Activated naive CD8-positive, alpha-beta T cell treated with anti-CD3 and anti-CD28 coated beads for 36 hours (primary cell): ENCODE measurements at places on chromosomes 2 and 18. TPM values are rescaled to one million over a fixed set of nuclear protein-coding genes. Genes with fewer than 3 reads are reported as not detected.
A peak's percentile ranks its signal among the peaks of the same experiment; 100 is the strongest.

- H3K4me3 ChIP-seq: no peak overlapping the region
- no peak overlapping the region for H3K27ac ChIP-seq
- H3K27me3 ChIP-seq: no peaks in the 10 kb centered on the region
- no peak for DNase-seq
Measured at GRCh38 chr2:43054367-43054766, 172.0 kb downstream of the ZFP36L2 start.

DNA sequence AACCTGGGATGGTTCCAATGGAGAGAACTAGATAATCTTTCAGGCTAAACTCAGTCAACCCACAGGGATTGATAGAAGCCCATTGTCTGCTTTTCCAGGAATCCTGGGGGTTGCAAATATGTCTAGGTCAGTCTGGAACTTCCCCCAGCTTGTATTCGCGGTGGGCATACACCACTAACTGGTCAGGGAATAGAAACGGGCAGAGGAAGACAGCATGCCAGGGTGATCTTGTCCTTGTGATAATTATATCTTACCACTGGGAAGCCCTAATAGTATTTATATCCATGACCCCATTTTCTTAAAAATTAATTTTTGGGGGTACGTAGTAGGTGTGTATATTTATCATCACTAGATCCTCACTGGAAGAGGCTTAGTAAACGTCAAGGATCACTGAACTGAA lies 101.9 kb downstream of the SETBP1 start:
- no peaks in the 10 kb centered on the region for H3K36me3 ChIP-seq
- DNase-seq: no peak
- H3K4me3 ChIP-seq: no peak overlapping the region
- H3K27ac ChIP-seq: no peak overlapping the region

DNA sequence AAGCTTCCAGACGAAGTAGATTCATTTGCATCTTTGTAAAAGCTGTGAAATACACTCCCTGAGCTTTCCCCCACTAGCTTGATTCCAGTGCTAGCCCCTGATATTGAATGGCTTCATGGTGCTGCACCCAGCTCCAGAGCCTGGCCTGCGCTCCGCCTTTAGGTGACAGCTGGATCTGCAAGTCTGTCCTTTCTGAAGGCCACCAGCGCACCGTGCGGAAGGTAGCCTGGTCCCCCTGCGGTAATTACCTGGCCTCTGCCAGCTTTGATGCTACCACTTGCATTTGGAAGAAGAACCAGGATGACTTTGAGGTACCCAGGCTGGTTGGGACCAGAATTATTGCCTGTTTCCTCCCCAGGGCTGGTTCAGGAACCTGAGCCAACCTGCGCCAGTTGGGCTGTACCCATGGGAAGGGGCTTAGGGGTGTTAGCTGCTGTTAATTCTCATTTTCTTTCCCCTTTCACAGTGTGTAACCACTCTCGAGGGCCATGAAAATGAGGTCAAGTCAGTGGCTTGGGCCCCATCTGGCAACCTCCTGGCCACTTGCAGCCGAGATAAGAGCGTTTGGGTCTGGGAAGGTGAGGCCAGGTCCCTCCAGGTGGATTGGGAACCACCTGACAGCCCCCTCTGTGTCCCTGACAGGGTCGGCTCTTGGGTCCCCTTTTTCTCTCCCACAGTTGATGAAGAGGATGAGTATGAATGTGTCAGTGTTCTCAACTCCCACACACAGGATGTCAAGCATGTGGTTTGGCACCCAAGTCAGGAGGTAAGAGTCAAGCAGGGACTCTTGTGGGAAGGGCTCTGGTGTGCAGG lies 1.3 kb downstream of the CIAO1 start:
- H3K27me3 ChIP-seq: no peaks in the 10 kb centered on the region
- H3K36me3 ChIP-seq: peaks cover 24% of the 10 kb centered on the region
- peak overlapping the region; percentile 83 for H3K27ac ChIP-seq
- peak; percentile 64 for DNase-seq
- H3K4me1 ChIP-seq: peaks cover 24% of the 10 kb centered on the region

GRCh38 chr2:30689496-30690125 lies 117.6 kb downstream of the CAPN13 start:
- no peak for DNase-seq
- no peak overlapping the region for H3K4me3 ChIP-seq
- H3K36me3 ChIP-seq: no peaks in the 10 kb centered on the region

DNA sequence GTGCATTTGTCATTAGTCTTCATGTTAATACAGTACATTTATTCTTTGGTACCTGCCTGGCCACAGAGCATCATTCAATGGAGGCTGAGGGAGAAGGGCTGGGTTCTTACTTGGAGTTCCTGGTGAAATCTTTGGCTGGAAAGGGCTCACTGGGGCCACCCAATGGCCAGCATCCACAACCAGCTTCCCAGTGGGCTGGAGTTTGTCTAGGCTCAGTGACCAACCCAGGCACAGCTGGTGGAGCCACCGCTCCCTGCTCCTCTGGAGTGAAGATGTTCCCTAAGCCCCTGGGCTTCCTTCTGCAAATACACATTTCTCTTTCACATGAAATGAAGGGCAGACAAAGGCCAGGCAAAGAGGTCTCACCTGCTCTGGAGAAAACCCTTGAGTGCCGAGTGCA lies 34.4 kb downstream of the EHD3 start:
- H3K4me3 ChIP-seq: no peak overlapping the region
- DNase-seq: no peak

DNA sequence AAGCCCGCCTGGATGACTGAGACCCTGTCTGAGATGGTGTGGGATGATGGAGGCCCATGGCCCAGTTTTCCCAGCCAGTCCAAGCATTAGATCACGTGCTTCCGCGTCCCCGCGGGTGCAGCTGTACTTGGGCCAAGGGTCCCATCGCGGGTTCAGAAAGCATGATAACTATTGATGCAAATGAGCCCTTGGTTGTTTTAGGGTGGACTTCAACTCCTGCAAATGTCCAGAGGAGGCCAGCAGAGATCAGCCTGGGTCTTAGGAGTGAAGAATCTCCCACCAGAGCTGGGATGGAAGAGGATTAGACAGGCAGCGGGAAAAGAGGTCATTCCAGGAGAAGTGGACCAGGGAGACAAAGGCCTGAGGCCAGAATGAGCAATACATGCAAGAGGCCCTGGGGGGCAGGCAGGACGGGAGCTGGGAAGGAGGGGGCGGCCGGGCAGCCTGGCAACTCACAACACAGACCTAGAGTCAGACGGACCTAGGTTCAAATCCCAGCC lies 89.9 kb upstream of the TMEM247 start:
- H3K27me3 ChIP-seq: no peaks in the 10 kb centered on the region
- DNase-seq: no peak
- no peak overlapping the region for H3K27ac ChIP-seq
- no peaks in the 10 kb centered on the region for H3K36me3 ChIP-seq
- H3K4me3 ChIP-seq: no peak overlapping the region

DNA sequence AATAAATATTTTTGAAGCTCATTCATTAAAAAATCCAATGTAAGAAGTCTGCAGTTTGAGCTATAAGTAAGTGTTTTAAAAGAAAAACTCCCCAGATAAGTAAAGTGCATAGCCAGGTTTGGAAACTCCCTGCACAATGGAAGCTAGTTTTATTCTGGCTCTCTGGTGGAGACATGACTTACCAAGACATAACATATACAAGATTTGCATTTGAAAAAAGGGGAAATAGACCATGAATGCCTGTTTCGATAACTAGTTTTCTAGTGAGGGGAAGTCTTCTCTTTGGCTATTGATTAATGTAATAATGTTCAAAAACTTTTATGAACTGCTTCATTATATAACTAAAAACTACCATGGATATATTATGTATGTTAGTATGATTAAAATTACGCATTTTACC lies 435.2 kb downstream of the ARHGAP15 start:
- peaks cover 47% of the 10 kb centered on the region for H3K36me3 ChIP-seq
- no peaks in the 10 kb centered on the region for H3K27me3 ChIP-seq
- no peak overlapping the region for H3K27ac ChIP-seq
- no peak for DNase-seq
- no peaks in the 10 kb centered on the region for H3K4me1 ChIP-seq

DNA sequence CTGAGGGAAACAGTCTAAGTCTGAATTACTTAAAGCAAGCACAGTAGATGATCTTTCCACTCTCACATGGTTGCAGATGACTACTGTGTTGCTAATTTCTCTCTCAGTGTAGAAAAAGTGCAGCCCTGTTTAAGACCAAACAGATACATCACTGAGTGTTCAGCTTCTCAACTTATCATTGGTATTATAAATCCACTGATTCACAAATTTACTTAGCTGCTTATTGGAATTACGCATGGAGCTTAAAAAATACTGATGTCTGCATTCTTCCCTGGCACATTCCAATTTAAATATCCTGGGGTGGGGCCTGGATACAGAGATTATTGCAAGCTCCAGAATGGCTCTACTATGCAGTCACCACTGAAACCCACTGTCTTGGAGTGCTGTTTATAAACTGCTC lies 411.2 kb downstream of the RND3 start:
- H3K27me3 ChIP-seq: no peaks in the 10 kb centered on the region
- no peak overlapping the region for H3K4me3 ChIP-seq
- H3K36me3 ChIP-seq: no peaks in the 10 kb centered on the region

- no peaks in the 10 kb centered on the region for H3K36me3 ChIP-seq
- no peaks in the 10 kb centered on the region for H3K4me1 ChIP-seq
- no peak overlapping the region for H3K4me3 ChIP-seq
- H3K27me3 ChIP-seq: no peaks in the 10 kb centered on the region
Measured at GRCh38 chr2:118554616-118555015, 292.8 kb downstream of the EN1 start.

GRCh38 chr2:50635824-50636223 lies 396.1 kb downstream of the NRXN1 start:
- no peaks in the 10 kb centered on the region for H3K36me3 ChIP-seq
- no peak overlapping the region for H3K4me3 ChIP-seq
- H3K27ac ChIP-seq: no peak overlapping the region
- no peak for DNase-seq
- no peaks in the 10 kb centered on the region for H3K27me3 ChIP-seq
- no peaks in the 10 kb centered on the region for H3K4me1 ChIP-seq

DNA sequence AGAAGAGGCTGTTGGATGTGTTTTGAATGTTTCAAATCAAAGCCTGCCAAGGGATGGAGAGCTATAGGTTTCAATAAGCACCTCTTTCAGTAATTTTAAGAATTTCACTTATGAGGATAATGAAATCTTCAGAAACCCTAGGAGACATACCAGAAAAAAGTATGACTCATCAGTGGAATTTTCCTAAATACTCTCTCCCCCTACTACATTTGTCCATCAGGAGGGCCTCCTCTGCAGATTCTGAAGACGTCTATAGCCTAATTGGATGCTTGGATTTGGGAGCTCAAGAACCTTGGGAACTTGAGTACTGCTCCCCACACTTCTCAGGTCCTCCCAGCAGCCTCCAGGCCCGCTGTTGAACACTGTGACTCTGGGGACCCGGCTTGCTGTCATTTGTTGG lies 374.3 kb downstream of the SLC4A3 start:
- no peaks in the 10 kb centered on the region for H3K4me1 ChIP-seq
- no peak overlapping the region for H3K4me3 ChIP-seq
- DNase-seq: no peak
- no peak overlapping the region for H3K27ac ChIP-seq
- H3K36me3 ChIP-seq: no peaks in the 10 kb centered on the region

DNA sequence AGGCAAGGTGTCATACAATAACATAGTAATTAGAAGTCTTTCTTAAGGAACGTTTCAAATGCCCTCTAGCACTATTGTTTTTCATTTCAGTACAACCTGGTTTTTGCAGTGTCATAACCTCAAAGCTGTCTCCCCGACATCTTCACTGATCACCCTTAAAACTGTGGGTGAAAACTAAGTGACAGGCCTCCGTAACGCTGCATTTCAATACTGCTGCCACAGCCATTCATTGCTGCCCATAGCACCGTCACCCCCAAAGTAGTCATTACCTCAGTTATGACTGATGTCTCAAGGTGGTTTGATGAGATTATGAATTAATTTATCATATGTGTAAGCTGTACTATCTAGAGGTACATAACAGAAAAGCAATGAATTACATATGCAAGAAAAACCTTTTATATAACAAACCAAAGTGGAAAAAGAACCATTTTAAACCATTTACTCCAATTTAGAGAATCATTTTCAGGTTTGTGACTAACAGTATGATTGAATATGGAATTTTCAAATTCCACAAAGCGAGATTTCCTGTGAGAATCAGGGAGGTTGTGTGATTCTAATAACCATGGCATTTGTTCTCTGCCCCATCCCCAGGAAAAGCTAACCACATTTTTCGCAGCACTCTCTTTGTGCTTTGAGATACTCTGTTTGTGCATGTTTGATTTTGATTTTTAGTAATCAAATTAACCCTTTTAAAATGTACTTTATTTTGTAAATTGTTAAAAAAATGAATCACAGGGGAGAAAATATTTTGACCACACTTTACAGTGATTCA lies 263.0 kb downstream of the PTGR3 start:
- no peaks in the 10 kb centered on the region for H3K36me3 ChIP-seq
- no peak for DNase-seq
- H3K4me1 ChIP-seq: peaks cover 19% of the 10 kb centered on the region
- no peak overlapping the region for H3K4me3 ChIP-seq
- H3K27ac ChIP-seq: no peak overlapping the region

GRCh38 chr2:23606968-23607367 lies 222.0 kb downstream of the KLHL29 start:
- peaks cover 9% of the 10 kb centered on the region for H3K36me3 ChIP-seq
- no peak for DNase-seq
- no peaks in the 10 kb centered on the region for H3K4me1 ChIP-seq
- no peak overlapping the region for H3K27ac ChIP-seq
- peaks cover 12% of the 10 kb centered on the region for H3K27me3 ChIP-seq
- H3K4me3 ChIP-seq: no peak overlapping the region

DNA sequence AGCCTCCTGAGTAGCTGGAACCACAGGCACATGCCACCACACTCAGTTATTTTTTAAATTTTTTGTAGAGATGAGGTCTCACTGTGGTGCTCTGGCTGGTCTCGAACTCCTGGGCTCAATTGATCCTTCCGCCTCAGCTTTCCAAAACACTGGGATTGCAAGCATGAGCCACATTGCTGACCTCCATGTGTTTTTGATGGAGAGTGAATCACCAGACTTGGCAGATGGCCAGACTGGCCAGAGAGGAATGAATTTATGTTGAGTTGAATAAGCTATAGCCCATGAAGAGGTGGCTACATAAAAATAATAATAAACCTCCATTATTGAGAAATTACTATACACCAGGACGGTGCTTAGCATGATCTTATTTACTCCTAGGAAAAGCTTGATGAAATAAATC lies 91.5 kb downstream of the MREG start:
- peaks cover 5% of the 10 kb centered on the region for H3K27me3 ChIP-seq
- no peak for DNase-seq
- H3K27ac ChIP-seq: no peak overlapping the region
- H3K36me3 ChIP-seq: no peaks in the 10 kb centered on the region
- H3K4me3 ChIP-seq: no peak overlapping the region

The MPP4 gene
- not detected for total RNA-seq

The TRIM54 gene
- 0.24 TPM for total RNA-seq

The ANKAR gene
- 2.4 TPM for total RNA-seq

The FOXD4L1 gene
- 0.16 TPM for total RNA-seq

The CTNNA2 gene
- not detected for total RNA-seq

The OBSL1 gene
- 1.7 TPM for total RNA-seq

The UPP2 gene
- total RNA-seq: not detected

The HOXD4 gene
- total RNA-seq: not detected

The ELOA2 gene
- not detected for total RNA-seq

The SCYGR4 gene
- total RNA-seq: not detected
